ENCODE measurements at places on chromosomes 6 and 20.
A peak's percentile ranks its signal among the peaks of the same experiment; 100 is the strongest.

DNA sequence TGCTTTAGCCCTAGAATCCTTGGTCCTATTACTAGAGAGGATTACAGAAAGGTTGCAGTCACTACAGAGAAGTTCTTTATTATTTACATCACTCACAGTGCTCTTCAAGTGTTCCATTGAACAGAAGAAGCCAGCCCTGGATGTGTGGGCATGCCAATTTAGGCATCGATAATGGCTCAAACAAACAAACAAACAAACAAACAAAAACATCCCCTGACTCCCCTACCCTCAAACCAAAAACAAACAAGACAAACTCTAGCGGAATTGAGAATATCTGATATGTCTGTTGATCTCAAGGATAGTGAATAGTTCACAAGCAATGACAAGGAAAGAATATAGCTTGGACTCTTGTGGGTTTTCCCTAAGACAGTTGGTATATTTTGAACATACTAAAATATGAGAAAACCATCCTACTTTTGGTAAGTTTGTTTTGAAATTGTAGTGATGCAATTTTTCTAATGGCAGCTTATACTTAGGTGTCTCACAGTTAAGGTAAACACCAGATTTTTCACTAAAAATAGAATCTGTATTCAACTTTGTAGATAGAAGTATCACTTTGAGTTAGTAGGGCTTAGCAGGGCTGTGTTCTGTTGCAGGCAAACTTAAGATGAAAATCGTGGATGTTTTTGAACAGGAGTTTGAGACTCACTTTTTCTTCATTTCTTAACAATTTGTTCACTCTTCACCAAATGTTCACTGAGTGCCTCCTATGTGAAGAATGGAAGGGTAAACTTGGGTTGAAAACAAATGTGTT is 92.8 kb upstream of the FAM184A start:
- DNase-seq = no peak

- DNase-seq = peak; percentile 31
Measured at GRCh38 chr6:28980852-28981430, 24.2 kb downstream of the ZNF311 start.

- DNase-seq = no peak
Measured at GRCh38 chr6:53282234-53282633, 66.5 kb downstream of the ELOVL5 start.

DNA sequence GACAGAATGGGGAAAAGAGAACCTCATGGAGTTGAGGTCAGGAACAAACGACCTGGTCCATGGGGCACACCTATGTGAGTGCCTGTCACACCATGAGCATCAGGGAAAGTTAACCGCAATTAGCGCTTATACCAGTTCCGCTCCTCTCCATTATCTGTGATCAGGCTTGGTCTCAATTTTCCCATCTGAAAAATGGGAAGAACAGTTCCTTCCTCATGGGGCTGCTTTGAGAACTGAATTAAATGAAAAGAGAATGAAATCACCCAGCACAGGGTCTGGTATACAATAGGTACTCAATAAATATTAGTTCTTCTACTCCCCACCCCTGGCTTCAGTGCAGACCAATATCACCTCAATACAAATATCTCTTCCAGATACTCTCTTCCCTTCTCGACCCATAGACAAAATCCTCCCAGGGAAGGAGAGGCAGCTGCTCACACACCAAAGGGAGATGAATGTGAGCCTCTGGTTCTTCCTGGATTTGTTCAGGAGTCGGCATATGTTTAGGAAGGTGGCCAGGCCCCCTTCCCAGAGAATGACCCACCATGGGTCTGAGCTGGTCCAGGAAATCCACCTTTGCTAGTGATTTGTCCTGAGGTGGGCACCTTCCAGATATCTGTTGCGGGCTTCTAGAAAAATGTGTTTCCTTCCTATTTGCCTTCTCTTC is 2.4 kb upstream of the PTGIS start:
- no peak for DNase-seq

DNA sequence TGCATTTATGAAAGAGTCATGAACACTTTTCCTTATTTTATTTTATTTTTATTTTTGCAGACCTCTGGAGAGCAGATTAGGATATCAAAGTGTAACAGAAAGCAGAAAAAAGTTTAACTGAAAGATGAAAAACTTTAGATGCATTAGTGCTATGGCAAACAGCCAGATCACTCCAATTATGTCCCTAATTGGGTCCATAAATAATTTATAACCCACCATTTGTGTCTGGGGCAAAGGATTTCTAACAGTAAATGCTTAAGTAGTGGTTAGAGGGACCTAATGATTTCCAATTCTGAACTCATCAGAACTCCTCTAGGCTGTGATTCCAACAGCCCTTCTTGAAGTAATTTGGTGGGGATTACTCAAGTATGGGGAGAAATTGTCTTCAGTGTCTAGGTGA is 93.7 kb upstream of the PROKR2 start:
- DNase-seq = no peak
